ENCODE measurements at places on chromosomes 2 and 18.

GRCh38 chr2:52622266-52622665 lies 1145.3 kb upstream of the CHAC2 start:
- DNase-seq, result no peak

DNA sequence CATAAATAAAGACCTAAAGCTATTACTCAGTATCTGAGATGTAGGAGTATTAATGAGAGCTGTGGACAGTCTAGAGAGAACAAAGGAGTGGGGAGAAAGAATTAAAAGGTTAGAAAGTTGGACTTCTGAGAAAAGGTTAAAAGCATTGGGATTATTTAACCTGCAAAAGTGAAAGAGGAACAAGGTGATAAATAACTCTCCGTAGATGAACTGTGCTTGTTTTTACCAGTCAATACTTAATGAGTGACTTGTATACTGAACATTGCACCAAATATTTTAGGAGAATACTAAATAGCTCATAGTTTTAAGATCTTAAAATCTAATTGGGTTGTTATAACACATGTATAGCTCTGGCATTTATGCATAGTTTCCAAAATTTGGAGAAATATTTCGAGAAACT lies 137.5 kb downstream of the GPD2 start:
- no peak for DNase-seq

DNA sequence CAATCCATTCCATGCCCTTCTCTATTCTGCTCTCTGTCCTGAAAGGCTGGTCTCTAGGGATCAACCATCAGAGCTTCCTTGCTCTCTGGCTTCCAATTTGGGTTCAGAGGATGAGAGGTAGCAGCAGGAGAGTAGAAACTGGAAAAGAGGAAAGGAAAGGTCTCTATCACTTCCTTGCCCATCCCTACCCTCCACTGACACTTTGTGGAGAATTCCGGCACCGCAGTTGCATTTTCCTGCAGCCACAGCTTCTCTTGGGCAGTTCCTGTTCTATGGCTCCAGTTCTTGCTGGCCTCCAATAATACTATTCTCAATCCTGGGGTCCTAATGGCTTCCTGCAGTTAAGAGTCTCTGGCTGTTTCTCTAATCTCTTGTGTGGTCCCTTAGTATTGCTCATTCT lies 13.3 kb upstream of the IMPACT start:
- no peak for DNase-seq

DNA sequence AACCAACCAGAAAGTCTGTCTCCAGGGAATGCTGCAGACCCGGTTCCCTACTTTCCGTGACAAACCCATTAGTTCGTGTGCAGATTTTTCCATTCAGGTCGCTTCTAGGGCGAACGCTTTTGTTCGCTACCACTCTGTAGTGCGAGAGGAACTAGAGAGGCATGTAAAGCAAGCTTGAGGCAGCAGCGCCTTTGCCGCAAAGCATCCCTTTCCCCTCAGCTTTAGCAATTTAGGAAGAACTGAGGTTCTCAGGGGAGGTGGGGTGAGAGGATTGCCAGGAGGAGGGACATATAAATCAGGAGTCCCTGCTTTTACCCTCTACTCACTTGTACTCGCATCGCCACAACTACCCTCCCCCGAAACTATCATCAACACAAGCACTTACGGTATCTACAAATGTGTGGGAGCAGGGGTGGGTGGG lies 748 bp upstream of the ZNF804A start:
- DNase-seq, result no peak

- DNase-seq, result no peak
Observed at GRCh38 chr2:65458999-65459398, 26.6 kb upstream of the SPRED2 start.

DNA sequence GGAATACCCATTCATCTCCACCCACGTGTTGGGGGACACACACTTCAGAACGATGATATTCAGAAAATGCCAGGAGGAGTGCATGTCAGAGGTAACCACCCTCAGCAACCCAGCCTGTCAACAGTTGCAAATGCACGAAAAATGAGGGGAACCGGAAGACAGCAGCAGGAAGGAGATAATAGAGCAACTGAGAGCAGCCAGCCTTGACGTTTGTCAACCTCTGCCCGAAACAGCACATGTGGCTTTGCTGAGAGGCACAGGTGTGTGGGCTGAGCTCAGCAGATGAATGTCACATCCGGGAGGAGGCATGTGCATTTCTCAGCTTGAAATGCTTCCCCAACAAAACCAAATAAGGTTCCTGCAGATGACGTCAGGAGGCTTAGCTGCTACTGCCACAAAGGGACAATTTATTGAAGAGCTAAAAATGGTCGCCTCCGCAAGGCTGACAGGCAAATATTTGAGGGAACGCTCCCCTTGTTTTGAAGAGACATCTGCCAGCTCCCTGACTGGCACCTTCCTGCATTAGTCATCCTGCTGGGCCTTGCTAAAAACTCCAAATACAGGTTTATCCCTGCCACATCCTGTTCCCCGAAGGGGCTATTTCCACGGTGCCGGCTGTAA lies 419.0 kb downstream of the NBAS start:
- peak; percentile 39 for DNase-seq

DNA sequence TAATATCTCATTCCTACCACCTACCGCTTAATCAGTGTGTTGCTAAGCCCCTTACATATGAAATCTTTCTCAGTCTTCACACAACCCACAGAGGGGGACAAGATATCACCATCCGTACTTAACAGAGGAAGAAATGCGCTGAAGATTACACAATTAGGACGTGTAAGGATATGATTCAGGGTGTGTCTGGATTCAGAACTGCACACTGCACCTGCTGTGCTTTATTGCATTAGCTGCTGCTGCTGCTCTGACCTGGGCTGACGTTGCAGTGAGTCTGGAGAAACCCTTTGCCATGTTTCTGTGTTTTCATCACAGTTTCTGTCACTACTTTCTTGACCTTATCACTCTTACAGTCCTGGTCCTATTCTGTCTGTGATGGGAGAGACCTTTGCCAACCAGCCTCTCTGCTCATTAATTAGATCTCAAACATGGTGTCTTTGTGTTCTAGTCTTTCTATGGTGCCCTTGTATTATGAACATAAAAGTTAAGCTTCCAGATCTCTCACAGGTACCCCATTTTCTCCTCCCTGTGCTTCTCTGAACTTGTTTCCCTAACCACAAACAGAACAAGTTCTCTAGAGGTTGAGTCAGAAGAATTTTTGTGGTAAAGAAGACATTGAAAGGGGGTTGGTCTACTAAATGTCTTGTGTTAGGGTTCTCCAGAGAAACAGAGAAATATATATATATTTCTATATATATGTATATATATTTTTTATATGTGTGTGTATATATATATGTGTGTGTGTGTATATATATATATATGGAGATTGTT lies 92.9 kb upstream of the CYP1B1 start:
- no peak for DNase-seq

- DNase-seq, result no peak
Observed at GRCh38 chr18:5250603-5251002, 44.9 kb downstream of the ZBTB14 start.

DNA sequence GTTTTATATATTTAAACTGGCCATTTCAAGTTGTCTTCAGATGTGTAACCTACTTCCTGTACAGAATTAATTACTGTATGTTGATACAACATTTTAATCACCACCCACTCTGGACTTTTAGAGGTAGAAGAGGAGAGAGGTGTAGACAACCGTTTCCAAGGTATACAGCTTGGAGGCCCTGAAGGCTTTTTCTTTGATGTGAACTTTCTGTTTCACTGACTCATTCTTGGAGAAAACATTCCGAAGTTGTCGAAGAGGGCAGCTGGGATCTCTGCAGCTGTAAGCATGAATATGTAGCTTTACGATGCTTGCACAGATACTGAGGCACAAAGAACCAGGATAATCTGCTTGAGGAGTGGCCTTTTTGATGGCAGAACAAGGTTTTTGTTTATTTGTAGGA lies 137.0 kb downstream of the NCKAP5 start:
- DNase-seq, result no peak

DNA sequence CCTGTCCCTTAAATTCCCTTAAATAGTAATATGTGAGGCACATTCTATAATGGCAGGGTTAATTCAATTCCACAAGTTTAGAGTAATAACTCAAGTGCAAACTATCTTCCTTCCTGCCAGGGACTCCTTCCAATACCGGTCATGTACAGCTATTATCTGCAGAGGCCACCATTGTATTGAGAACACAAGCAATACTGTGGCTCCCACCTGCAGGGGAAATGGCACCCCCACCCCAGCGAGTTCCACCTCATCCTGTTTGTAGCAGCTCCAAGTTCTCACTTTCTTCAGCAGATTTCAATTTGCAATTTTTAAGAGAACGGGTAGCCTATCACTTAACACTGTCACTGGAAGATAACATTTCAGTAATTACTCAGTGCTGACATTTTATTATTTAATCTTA lies 172.1 kb upstream of the PID1 start:
- no peak for DNase-seq

GRCh38 chr18:45760462-45761036 lies 36.6 kb downstream of the SLC14A1 start:
- no peak for DNase-seq

GRCh38 chr2:104595576-104595975 lies 258.3 kb upstream of the POU3F3 start:
- no peak for DNase-seq

DNA sequence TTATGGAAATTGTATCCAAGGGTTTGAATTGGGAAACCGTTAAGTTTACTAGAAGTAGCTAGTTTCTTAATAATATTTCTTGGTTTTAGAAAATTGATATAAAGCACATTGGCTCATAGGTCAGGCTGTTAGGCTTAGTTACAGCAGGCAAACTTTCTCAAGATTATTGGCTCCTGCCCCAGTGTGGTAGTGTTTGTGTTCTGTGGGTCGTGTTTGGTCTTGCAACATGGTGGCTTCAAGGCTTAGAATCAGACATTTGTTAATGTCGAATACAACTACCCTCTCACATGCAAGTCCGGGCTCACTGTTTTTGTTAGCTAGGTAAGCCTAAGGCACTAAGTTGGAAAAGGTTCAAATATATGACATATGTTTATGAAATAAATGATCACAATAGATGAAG lies 19.6 kb downstream of the CERS6 start:
- no peak for DNase-seq

DNA sequence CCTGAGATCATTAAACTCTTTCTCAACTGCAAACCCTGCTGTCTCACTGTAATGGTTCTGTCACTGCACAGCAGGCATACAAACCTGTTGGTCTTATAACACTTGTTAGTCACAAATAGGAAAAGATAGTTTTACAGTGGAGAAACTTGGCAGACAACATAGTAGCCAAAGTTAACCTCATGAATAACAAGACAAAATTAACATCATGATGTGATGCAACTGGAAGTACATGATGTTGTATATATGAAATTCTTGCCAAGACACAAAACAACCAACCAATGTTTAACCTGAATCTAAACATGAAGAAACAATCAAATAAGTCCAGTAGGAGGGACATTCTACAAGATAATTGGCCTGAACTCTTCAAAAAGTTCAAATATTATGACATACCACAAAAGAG lies 189.3 kb downstream of the RNF152 start:
- DNase-seq, result no peak

- DNase-seq, result no peak
Observed at GRCh38 chr18:43571078-43571689, 293.9 kb upstream of the SYT4 start.

GRCh38 chr2:71933467-71934319 lies 214.0 kb downstream of the CYP26B1 start:
- DNase-seq, result no peak

GRCh38 chr2:176110415-176111308 lies 3.6 kb downstream of the HOXD11 start:
- DNase-seq, result no peak

GRCh38 chr2:235142601-235143000 lies 190.8 kb downstream of the SH3BP4 start:
- no peak for DNase-seq

- DNase-seq, result no peak
Observed at GRCh38 chr2:174645296-174645695, 47.7 kb upstream of the WIPF1 start.

Measured in stimulated activated CD8-positive, alpha-beta memory T cell treated with anti-CD3 and anti-CD28 coated beads, Interleukin-4, amount 100 ng/mL, for 4 hours (primary cell).